ENCODE measurements at places on chromosomes 13 and 19.

- no peak for DNase-seq
These were observed 6.0 kb upstream of the KATNAL1 start for GRCh38 chr13:30313311-30313710.

GRCh38 chr13:66888698-66889097 lies 341.4 kb downstream of the PCDH9 start:
- DNase-seq, result no peak

GRCh38 chr19:18499055-18499775 lies 22.7 kb downstream of the ELL start:
- no peak for DNase-seq

DNA sequence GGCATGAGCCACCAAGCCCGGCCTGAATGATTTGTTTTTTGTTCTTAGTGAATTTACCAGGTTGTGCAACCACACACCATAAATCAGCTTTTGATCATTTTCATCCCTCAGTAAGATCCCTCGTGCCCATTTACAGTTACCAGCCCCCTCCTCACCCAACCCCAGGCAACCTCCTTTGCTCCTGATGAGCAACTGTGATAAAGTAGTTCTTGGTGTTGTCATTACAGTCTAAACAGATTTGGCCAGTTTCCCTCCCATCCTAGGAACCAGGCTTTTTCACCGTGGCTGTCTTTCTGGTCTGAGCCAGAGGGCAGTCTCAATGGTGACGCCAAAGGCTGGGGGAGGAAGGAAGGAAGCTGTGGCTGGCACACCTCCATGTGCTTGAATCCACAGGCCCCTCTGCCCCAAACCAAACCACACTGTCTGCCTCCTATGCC lies 61.2 kb upstream of the WDFY2 start:
- peak; percentile 63 for DNase-seq

DNA sequence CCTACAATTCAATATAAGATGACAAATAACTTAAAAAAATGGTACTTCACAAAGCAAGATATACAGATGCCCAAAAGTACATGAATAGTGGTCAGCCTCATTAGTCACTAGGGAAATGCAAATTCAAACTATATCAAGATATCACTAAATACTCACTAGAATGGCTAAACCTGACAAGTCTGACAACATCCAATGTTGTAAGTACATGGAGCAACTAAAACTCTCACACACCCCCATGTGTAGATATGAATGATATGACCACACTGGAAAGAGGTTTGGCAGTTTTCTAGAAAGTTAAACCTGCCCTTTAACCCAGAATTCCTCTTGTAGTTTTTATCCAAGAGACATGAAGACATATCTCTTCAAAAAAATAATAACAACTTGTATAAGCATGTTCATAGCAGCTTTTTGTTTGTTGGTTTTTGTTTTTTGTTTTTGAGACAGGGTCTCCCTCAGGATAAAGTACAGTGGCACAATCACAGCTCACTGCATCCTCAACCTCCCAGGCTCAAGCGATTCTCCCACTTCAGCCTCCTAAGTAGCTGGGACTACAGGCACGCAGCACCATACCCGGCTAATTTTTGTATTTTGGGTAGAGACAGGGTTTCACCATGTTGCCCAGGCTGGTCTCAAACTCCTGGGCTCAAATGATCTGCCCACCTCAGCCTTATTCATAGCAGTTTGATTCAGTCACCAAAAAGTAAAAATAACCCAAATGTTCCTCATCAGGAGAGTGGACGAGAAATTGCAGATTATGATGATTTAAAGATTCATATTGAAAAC lies 55.1 kb downstream of the RFX2 start:
- DNase-seq, result no peak

GRCh38 chr13:20623000-20623399 lies 56.0 kb downstream of the IFT88 start:
- DNase-seq, result no peak

DNA sequence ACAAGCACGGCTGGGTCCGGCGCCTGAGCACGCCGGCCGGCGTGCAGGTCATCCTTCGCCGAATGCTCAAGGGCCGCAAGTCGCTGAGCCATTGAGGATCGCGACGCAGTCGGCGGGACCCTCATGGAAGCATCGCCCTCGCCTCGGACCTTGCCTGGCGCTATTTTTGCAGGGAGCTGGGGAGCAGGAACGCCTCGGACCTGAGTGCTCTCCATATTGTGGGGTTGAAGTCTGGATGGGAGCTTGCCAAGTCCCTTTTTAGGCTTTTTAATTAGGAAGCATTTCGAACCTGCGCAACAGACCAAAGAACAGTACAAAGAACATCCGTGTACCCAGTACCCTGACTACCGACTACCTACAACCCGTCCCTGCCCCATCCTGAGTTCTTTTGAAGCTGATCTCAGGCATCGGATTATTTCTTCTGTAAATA lies 628 bp downstream of the MRPL34 start:
- DNase-seq, result no peak

DNA sequence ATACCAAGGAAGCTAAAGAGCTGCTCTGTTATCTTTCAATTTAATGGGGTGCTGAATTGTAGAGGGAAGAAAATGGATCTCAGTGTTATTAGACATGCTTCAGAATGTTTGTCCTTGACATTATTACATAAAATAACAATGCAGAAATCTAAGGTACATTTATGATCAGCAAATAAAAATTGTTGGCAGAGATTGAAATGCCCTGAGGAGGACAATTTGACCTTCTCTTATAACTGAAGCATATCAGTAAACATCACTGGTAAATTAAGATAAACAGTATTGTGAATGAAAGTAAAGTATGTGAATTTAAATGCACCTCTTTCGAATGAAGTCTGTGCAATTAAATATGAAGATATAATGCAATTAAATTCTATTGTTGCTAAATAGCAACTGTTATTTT lies 1362.1 kb upstream of the ATXN8OS start:
- DNase-seq, result no peak

DNA sequence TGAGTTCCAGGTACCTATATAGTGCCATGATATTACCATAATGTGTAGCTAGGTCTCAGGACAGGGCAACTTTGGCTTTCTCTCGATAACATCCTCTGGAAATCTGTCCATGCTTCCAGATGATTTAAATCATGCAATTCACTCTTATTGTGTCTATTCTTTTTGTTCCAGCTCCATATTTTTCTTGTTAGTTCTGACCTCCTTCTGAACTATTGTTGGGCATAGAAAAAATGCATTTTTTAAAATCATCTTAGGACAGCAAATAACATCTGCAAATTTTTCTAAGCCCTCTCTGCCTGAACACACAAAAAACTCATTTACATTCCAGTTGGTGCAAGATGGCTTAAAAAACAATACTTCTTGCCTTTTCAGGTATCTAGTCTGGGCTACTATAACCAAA lies 1561.0 kb upstream of the MIR17HG start:
- DNase-seq, result no peak

- DNase-seq, result no peak
These were observed 113.2 kb upstream of the SOX21 start for GRCh38 chr13:94825507-94825906.

- no peak for DNase-seq
These were observed 28.6 kb upstream of the NDUFS7 start for GRCh38 chr19:1354970-1355567.

GRCh38 chr19:19643158-19644053 lies at the start of gene GMIP:
TSS of gene GMIP (minus strand) at chr19:19643657. CDS start at chr19:19643529, 128 bp downstream.
- DNase-seq, result peak; percentile 88

DNA sequence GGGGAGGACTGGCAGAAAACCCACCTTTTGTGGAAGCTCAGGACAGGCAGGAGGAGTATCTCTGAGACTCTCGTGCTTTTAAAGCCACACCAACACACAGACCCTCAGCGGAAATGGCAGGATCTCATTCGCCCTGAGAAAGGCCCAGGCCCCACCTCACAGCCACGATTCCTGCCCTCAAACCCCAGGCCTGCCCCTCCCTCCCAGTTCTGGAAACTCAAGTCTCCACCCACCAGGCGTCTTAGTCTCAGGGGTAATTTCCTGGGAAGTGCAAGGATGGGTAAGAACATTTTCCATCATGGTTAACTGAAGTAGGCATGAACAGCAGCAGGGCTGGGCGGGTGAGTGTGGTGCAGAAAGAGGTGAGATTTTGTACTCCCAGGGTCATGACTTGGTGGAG lies 8.0 kb upstream of the PDE4C start:
- no peak for DNase-seq

DNA sequence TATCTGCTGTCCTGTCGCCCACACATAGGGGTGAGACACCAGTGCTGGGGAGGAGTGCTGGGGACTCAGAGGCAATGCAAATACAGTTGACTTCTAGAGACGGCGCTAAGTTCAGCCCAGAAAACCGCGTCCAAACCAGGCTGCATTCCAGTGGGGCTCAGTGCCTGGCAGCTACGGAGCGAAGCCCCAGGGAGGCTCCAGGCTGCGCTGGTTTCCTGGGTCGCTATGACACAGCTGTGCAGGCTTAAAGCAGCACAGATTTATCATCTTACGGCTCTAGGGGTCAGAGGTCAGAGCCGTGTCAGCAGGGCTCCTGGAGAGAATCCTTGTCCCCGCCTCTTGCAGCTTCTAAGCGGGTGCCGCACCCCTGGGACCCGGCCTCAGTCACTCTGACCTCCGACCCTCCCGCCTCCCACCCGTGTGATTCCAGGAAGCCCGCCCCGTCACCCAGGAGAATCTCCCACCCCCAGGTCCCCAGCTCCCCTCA lies 61.6 kb downstream of the ANKRD10 start:
- no peak for DNase-seq

DNA sequence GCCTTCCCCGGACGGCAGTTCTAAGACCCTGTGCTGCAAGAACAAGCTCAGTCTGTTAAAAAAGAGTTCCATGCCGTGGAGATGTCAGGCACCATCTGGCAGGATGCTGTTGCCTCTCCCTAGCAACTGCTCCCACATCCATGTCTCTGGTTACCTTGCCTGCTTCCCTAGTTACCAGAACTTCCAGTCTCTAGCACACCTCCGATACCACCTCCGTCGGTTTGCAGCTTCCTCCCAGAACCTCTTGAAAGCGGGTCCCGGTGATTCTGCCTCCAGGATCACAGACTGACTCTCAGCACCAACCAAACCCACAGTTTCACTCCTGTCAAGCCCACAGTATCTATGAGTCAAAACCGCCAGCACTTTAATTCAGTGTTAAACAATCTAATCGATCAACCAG lies 55.4 kb downstream of the KCTD12 start:
- no peak for DNase-seq

DNA sequence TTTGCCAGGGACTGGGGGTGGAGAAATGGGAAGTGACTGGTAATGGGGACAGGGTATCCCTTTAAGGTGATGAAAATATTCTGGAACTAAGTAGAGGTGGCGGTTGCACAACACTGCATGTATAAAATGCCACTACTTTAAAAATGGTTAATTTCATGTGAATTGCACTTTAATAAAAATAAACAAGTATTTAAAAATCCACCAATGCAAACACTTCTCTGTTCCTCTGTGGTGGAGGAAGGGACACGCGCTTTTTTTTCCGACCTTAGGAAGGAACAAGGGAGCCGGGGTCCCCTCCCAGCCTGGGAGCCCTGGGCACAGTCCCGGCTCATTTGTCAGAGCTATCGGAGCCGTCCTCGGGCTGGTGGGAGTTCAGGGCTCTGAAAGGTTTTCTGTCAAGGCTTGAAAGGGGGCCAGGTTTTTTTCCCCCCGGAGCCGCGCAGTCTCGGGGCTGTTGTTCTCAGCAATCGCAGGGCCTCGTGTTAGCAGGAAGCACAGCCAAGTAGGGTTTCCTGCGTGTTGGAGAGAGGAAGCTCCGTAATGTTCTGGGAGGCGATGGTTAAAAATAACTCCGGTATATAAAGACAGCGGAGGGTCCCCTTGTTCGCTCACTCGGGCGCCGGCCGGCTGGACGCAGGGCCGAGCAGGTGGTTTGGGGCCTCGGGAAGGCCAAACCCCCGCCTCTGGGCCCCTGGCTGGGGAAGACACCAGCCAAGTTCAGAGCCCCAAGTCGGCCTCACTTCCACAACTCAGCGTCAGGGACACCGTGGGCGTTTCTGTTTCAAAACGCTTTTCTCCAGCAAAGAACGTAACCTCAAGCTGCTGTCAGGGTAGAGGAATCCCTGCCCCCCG lies 41.2 kb upstream of the KLF2 start:
- DNase-seq, result peak; percentile 45

- no peak for DNase-seq
These were observed 27.7 kb downstream of the DPF1 start for GRCh38 chr19:38196245-38196837.

DNA sequence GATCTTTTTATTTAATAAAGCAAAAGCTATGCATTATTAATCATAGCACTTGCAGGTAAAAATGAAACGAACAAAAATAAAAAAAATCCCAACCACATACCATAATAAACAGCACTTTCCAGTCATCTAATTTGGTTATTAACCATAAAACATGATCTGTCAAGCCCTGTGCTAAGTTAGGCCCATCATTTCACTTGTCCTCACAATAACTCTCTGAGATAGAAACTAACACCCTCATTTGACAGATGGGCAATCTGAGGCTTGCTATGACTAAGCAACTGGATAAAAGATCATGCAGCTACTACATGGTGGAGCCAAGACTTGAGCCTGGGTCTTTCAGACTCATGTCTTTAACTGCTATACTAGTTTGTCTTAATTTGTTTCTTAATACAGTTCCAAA lies 21.8 kb downstream of the PROSER1 start:
- peak; percentile 64 for DNase-seq

DNA sequence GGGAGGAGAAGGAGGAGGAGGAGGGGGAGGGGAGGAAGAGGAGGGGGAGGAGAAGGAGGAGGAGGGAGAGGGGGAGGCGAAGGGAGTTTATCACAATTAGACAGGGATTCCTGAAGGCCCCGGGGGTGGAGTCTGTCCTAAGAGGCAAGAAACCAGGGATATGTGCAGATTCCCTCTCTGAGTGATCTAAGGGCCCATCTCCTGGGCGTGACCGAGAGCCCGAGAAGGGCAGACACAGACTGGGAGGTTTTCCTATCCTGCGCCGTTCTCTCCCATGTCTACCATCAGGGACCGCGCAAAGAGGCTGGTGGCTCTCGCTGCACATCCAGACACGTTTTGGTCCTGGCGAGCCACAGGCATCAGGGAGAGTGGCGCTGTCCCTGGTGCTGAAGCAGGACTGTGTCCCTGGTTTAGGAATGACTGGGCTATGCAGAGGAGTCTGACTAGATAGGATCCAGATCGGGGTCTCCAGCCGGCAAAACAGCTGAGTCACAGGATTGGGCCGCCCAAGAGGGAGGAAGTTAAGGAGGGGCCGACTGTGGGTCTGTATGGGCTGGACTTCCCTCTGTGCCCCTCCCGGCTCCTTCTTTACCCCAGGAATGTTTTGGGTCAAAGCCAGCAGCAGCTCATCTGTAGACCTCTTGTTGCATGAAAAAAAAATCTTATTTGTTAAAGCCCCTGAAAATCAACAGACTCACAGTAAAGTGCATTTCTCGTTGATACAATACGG lies 17.9 kb upstream of the ZNF175 start:
- no peak for DNase-seq

Data from activated CD4-positive, alpha-beta T cell treated with anti-CD3 and anti-CD28 coated beads, Interleukin-2, amount 50 U/mL, for 16 hours (primary cell).